Mucosa of gallbladder (tissue), 1 donor: ENCODE measurements at places on chromosomes 3 and 15. TPM values are rescaled to one million over a fixed set of nuclear protein-coding genes. Genes with fewer than 3 reads are reported as not detected.

The TMEM158 gene
- 14.6 TPM for total RNA-seq

The UACA gene
- 62.2 TPM for total RNA-seq

DNA sequence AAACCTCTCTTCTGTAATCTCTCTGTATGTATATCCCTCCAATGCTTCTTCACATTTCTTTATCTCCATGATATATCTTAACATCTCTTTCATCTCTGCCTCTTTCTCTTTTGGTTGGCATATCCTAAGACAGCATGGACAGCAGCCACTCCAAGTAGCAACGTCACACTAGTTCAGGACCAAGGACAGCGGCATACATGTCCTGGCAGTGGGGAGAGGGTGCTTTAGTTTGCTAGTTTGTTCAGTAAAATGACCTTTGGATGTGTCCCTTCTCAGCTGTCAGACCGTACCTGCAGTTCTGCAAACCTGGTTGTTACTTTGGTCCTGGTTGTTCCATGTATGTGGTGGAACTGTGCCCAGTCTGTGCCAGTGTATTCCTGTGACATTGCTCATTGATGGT is 225.6 kb upstream of the ROPN1 start:
- DNase-seq: peak; percentile 64

The CHDH gene
- 46.4 TPM for total RNA-seq

The ELL3 gene
- total RNA-seq: 8.5 TPM

The ROPN1 gene
- not detected for total RNA-seq

DNA sequence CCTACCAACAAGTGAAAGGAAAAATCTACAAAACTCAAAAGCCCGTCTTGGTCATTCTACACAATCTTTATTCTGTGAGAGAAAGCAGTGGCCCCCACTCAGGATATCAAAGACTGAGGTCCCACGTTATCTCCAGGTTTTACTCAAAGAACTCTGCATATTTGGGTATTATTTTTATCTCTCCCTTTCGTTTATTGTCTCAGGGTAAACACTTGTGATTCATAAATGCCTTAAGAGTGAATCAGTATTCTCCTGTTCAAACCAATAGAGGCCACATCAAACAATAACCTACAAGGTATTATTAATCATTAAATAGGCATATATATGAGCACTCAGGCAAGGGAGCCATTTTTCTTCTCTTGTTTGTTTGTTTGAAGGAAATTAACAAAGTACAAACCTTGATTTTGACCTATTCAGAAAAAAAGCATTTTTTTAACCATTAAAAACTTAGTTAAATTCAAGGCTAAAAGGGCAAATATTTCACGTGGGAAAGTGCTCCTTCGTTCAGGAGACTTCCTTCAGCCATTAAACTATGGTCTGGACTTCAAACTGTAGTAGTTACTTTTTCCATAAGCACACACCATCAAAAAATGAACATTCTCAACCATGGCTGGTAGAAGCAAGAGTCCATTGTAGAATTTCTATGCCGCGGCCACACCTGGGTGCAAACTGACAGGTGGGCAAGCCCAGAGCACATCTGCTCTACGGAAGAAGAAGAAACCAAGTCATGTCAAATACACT is 13.9 kb upstream of the HES1 start:
- no peak for DNase-seq

- no peak for DNase-seq
Observed at GRCh38 chr15:74497584-74497983, 36.6 kb upstream of the UBL7 start.

GRCh38 chr3:89311581-89311980 is 204.2 kb downstream of the EPHA3 start:
- DNase-seq: no peak
